ENCODE measurements at places on chromosomes 2 and 18. TPM values are rescaled to one million over a fixed set of nuclear protein-coding genes. Genes with fewer than 3 reads are reported as not detected.

The G6PC2 gene
- not detected for total RNA-seq

The CD207 gene
- total RNA-seq, result not detected

The COL6A3 gene
- 2,116 TPM for total RNA-seq

The SERPINB12 gene
- not detected for total RNA-seq

The MAP3K19 gene
- total RNA-seq, result not detected

The ITPRIPL1 gene
- total RNA-seq, result 2.6 TPM

The DES gene
- 1.6 TPM for total RNA-seq

The DSG4 gene
- not detected for total RNA-seq

The PIGN gene
- total RNA-seq, result 49.7 TPM

The SANBR gene
- total RNA-seq, result 17.9 TPM

The BOLL gene
- not detected for total RNA-seq

The KCNK3 gene
- total RNA-seq, result 0.11 TPM

The CFAP65 gene
- total RNA-seq, result 0.22 TPM
